ENCODE measurements at places on chromosomes 13 and 19.
A peak's percentile ranks its signal among the peaks of the same experiment; 100 is the strongest.

GRCh38 chr19:53158119-53158656 is 665 bp downstream of the ZNF347 start:
- no peak for DNase-seq

DNA sequence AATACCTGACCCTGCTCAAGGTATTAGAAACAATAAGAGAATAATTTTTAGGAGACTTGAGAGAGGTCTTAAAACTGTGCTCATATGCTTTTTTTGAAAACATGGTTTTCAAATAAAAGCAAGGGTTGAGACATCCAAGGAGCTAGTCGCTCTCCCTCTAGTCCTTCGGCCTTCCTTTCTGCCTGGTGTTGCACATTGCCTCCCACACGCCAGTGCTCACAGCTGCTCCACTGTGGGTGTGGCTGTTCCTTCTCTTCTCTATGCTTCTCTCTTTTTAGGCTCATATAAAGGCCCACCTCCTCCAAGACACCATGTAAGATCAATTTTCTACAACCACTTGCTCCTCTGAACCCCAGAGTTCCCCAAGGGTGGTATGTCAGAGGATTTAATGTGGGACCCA is 352.6 kb downstream of the ENOX1 start:
- no peak for DNase-seq

- no peak for DNase-seq
Measured at GRCh38 chr13:43072394-43072793, 49.0 kb downstream of the DNAJC15 start.

- no peak for DNase-seq
Measured at GRCh38 chr13:71681901-71682613, 184.9 kb downstream of the DACH1 start.

DNA sequence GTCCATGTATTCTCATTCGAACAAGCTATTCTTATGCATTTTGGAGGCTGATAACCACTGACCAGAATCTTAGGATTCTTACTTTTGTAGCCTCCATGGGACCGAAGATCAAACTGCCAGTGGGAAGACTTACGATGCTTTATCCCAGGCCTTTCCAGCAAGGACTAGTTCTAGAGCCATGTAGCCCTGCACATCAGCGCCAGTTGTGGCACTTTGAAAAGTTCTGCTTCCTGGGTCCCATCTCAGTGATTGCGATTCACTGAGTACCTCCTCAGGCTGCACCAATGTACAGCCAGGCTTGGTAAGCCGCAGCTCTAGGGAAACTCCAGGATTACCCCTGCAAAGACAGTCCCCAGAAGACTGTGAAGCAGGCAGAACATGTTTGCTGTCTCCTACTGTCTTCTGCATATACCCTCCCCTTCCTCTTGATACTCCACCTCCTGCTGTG is 18.9 kb upstream of the ENOX1 start:
- no peak for DNase-seq

DNA sequence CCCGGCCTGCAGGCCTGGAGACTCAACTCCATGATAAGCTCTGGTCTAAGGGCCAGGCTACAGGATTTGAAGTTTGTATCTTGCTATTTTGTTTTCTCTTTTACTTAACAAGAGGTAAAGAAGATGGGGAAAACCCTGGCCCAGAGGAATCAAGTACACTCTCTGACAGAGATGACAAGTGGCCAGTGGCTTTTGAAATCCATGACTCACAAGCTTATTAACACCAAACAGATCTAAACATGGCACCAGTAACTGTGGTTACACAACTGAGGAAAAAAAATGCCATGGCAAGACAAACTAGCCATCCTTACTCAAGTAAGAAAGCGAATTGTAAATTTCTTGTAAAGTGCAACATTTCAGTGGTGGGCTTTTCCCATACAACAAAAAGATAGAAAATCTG is 72.6 kb upstream of the SERTM1 start:
- no peak for DNase-seq

DNA sequence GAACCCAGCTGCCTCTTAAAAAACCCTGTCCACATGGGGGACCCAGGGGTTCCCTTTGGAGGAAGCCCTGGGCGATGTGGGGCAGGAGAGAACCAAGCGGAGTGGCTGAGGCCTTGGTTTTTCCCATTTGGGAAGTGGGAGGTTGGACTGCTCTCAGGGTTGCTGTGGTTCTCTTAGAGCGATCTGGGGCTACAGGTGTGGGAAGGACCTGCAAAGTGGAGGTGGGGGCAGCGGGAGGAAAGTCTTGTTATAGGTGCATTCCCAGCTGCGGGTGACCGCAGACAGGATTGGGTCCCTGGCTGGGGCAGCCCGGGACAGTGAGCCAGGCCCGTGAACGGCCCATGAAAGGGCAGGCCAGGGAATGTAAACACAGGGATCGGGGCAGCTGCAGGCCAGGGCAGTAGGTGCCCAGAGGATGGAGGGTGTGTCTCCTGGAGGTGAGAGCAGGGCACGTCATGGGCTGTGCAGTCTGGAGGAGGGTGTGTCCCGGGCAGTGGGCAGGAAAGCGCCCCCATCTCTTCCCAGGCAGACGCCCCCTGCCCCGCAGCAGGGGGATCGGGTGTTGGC is 814 bp downstream of the SLC25A23 start:
- DNase-seq: no peak

- DNase-seq: no peak
Measured at GRCh38 chr19:31943191-31943661, 402.2 kb upstream of the ZNF507 start.

GRCh38 chr19:571566-571974 is 826 bp upstream of the BSG start:
- no peak for DNase-seq

GRCh38 chr19:33514885-33515551 is 6.6 kb downstream of the PEPD start:
- DNase-seq: no peak

- DNase-seq: no peak
Measured at GRCh38 chr13:91358387-91358782, 10.9 kb downstream of the MIR17HG start.

- DNase-seq: no peak
Measured at GRCh38 chr19:50224986-50225747, 21.7 kb downstream of the MYH14 start.

DNA sequence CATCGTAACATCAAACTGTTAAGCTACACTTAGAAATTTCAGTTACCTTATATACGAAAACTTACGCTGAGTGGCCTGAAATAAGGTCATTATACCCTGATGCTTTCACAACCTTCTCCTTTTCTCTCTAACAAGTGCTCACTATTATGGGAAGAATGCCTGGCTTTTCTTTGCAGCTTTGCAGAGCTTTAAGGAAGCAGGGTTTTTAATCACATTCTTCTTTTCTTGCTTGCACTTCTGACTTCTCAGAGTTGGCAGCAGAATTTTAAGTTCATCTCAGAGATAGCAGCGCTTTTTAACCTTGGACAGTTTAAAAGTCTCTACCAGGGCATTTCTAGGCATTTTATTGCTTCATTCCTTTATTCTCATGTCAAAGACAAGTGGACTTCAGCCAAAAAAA is 285.1 kb downstream of the SPRY2 start:
- DNase-seq: no peak

GRCh38 chr19:17079710-17080439 is 4.3 kb downstream of the MYO9B start:
- DNase-seq: peak; percentile 48

GRCh38 chr19:11375143-11375948 is 880 bp downstream of the SWSAP1 start:
- no peak for DNase-seq

- no peak for DNase-seq
Measured at GRCh38 chr13:35567406-35567980, 91.0 kb upstream of the MAB21L1 start.

- DNase-seq: no peak
Measured at GRCh38 chr13:26584713-26585112, 27.2 kb downstream of the WASF3 start.

DNA sequence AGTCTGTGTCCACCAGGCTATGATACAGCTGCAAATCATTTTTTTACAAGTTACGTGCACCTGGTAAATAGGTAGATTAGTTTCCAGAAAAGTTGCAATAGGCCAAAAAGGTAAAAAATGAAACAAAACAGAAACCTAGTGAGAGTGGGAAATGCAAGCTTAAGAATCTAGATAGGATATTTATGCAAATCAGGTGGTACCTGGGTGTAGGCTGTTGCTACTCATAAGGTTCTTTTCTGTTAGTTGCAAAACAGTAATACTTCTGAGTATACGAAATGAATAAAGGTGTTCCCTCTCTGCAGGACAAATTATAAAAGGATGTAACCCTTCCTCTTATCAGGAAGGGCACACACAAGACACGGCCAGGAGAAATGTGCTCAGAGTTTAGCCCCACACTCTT is 97.9 kb downstream of the UGGT2 start:
- DNase-seq: no peak

GRCh38 chr13:25288966-25289365 is 1.7 kb upstream of the MTMR6 start:
- DNase-seq: no peak

DNA sequence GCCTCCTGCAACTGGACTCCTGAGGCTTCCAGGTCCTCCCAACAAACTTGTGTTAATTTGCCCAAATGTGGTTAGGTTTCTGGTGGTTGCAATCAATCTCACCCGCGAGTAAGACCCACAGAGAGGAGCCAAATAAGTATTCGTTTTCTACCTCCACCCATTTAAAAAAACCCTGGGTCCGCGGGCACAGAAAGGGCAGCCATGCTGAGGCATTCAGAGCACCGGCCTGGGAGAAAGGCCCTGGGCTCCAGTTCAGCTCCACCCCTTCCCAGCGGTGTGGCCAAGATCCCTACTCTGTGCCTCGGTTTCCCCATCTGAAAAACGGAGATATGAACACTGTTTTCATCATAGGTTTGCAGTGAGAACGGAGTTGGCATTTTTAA is 56.9 kb downstream of the PEPD start:
- no peak for DNase-seq

DNA sequence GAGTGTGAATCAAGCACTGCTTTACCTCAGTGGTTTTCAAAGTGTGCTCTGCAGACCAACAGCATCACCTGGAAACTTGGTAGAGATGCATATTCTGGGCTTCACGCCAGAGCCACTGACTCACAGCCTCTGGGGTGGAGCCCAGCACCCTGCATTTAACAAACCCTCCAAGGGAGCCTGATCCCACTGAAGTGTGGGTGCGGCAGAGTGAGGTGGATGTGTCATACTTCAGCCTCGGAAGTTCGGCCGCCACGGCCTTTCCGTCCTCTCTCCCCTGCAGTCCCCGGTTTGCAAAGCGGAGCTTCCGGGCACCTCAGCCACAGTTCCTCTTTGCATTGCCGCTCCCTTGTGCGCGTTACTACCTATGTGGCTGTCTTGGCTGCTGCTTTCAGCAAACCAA is 33.3 kb upstream of the MICU2 start:
- peak; percentile 6 for DNase-seq

- DNase-seq: no peak
Measured at GRCh38 chr19:54335979-54336892, 2.7 kb downstream of the LILRA4 start.

DNA sequence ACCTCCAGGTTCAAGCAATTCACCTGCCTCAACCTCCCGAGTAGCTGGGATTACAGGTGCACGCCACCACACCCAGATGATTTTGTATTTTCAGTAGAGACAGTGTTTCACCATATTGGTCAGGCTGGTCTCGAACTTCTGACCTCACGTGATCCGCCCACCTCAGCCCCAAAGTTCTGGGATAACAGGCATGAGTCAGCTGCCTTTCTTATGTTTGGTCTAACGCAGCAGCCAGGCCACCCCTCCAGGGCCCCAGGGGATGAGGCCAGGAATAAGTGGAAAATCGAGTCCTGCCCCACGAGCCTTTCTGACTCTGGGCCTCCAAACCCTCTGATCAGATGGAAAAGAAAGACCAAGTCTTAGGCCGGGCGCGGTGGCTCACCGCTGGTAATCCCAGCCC is 44.5 kb downstream of the CERS4 start:
- DNase-seq: no peak

- no peak for DNase-seq
Measured at GRCh38 chr13:75250526-75251178, 231.3 kb downstream of the TBC1D4 start.

- no peak for DNase-seq
Measured at GRCh38 chr19:46697204-46697960, 19.5 kb downstream of the PRKD2 start.

- no peak for DNase-seq
Measured at GRCh38 chr13:102517959-102518358, 78.8 kb upstream of the TPP2 start.

GRCh38 chr13:108853031-108853430 is 223.6 kb downstream of the MYO16 start:
- DNase-seq: no peak

DNA sequence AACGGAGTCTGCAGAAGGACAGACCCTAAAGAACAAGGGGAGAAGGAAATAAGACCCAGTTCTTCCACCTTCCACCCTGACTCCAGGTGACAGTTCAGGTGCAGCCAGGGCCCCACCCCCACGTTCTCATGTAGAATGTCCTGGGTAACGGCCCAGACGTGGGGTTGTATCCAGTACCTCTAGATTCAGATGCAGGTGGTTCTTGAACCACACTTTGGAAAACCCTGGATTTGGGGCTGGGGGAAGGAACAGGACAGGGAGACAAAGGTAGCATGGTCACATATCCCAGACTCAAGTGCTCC is 2.2 kb downstream of the DMPK start:
- no peak for DNase-seq

Measured in stimulated activated CD8-positive, alpha-beta memory T cell treated with anti-CD3 and anti-CD28 coated beads, Interleukin-7, amount 100 ng/mL, for 24 hours (primary cell).